Activated T-cell treated with anti-CD3 and anti-CD28 coated beads, Interleukin-2, amount 50 U/mL, for 24 hours (primary cell): ENCODE measurements at places on chromosomes 16 and 17.

DNA sequence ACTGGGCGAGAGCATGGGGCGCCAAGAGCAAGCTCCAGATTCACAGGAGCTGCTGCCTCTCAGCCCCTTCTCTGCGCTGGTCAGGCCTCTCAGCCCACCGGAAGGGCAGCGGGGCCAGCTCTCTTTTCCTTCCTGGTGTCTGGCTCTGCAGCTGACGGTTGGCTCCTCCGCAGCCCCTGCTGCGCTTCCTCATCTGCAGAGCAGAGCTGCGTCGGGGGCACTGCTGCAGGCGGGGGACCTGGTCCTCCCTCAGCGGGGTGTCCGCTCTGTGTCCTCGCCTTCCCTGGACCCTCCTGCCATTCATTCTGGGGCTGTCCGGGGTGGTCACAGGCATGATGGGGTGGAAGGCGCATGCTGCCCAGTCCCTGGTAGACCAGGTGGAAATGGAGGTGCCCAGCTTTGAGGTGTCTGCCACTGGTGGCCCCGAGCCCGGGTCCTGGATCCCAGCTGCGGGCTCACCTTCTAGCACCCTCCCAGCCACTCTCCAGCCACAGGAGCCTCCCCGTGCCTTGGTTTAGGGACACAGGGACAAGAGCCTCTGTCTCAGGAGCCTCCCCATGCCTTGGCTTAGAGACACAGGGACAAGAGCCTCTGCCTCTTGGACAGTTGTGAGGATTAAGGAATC is 84.8 kb downstream of the IRF8 start:
- peak; percentile 32 for DNase-seq

- no peak for DNase-seq
These were observed 206.3 kb upstream of the FOXF1 start for GRCh38 chr16:86303787-86304678.

- no peak for DNase-seq
These were observed 59.8 kb downstream of the BMERB1 start for GRCh38 chr16:15494236-15494635.

DNA sequence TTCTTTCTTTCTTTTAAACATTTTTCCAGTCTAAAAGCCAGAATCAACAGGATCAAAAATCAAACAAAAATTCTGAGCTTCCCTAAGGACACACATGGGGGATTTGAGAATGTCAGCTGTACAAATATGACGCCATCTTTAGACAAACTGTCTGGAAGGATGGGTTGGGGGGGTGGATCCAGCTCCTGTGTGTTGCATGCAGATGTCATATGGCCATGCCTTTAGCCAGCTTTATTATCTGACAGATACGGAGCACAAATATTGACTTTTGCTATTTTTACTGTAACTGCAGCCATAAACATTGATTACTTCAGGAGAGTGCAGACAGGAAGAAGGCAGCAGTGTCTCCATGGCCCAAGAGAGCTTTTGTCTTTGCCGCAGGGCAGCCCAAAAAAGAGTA is 279.4 kb upstream of the ELAC2 start:
- no peak for DNase-seq

- DNase-seq, result no peak
These were observed 1.7 kb downstream of the ADORA2B start for GRCh38 chr17:15946611-15947120.

DNA sequence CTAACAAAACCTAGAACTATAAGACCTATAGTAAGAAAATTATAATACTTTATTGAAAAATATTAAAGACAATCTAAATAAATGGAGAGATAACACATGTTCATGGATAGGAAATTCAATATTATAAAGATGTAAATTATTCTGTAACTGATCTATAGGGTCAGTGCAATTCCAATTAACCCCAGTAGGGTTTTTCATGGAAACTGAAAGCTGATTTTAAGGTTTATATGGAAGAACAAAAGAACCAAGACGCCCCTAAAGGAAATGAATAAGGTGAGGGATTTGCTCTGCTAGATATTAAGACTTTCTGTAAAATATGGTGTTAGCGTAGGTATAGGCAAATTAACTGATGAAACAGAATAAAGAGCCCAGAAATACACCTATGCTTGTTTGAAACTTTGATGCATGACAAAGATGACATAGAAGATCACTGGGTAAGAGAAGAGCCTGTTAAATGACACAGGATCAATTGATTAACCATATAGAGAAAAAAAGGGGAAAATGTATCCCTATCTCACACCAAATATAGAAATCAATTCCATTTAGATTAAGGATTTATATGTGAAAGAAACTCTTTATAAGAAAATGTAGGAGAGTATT is 3.0 kb downstream of the ICAM2 start:
- DNase-seq, result no peak

DNA sequence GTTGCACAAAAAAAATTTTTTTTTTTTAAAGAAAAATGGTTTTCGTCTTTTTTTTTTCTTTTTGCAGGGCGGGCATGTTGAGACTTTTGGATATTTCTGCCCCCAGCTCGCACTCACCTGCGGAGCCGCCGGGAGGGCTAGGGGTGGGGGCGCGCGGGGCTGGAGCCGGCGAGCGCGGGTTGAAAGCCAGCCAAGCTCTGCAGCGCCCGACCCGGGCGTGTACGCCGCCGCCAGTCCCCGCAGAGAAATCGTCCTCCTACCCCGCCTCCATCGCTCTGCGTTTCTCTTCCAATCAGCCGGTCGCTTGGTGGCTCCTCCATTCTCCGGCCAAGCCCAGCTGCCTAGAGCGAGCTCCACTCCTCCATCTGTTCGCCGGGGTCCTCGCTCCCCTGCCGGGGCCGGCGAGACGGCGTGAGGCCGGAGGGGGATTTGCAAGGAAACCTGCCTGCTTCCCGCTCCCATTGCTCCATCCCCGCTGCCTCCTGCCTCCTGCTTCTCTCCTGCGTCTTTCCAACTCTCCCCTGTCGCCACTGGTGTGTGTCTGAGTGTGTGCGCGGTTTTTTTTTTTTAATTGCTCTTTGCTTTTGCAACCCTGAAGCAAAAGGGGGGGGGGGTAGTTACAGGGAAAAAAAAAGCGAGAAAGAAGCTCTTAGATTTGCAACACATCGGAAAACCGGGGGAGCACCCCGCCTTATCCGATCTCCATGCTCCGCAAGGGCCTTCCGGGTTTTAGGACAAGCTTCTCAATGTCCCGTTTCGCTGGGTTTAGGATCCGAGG is 1.8 kb upstream of the UBTF start:
- peak; percentile 80 for DNase-seq

DNA sequence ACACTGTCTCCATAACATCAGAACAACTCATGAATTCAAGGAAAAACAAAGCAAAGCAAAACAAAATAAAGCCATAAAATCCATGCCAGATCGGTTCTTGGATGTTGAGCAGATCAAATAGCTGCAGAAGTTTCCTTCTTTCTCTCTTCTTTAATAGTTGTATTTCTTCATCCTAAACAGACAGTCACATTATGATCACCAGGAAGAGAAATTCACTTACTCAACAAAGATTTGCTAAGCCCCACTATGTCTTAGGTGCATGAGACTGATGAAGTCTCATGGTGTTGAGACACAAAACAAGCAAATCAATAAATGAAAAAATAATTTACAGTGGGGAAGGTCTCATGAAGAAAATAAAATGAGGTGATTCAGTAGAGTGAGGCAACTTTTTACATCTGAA is 72.8 kb downstream of the WIPI1 start:
- no peak for DNase-seq

DNA sequence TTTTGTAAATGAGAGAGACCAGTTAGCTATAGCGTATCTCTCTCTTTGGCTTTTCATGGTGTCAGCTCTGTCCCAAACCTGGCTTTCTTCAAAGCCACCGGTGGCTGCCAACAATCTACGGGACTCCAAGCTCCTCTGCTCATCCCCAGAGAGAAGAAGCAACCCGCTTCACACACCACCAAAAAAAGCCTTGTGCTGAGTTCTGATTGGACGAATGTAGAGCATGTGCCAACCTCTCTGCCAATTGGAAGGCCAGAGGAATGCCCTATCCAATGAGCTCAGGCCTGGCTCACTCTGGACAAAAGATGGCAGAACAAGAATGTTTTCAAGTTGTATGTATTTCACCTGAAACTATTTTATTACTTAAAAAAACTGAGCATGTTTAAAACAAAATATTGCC is 202.4 kb downstream of the C16orf95 start:
- no peak for DNase-seq

DNA sequence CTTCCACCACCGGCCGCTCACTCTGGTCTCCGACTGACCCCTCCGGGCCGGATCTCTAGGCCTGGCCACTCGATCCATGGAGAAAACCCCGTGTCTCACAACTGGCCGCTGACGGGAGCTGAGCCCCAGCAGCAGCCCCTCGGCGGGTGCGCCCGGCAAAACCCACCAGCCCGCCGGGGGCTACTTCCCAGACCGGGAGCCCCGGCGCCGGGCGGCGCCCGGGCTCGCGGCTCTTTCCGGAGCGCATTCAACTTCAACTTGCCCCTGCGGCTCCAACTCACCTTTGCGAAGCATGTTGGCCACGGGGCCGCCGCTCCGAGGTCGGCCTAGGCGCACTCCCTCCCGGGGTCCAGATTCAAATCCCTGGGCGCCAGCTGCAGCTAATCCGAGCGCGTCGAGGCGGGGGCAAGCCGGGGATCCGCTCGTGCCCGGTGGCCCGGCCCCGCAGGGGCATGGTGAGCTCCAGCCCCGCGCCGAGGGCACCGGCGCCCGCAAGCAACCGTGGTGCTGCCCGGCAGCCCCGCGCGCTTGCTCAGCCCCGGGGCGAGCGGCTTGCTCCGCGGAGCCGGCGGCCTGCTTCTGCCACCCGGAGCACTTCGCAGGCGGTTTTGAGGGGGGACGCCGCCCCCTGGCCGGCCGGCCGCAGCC is 438 bp downstream of the RTN4RL1 start:
- DNase-seq, result peak; percentile 60

GRCh38 chr17:13864521-13864920 is 204.8 kb upstream of the COX10 start:
- DNase-seq, result no peak

DNA sequence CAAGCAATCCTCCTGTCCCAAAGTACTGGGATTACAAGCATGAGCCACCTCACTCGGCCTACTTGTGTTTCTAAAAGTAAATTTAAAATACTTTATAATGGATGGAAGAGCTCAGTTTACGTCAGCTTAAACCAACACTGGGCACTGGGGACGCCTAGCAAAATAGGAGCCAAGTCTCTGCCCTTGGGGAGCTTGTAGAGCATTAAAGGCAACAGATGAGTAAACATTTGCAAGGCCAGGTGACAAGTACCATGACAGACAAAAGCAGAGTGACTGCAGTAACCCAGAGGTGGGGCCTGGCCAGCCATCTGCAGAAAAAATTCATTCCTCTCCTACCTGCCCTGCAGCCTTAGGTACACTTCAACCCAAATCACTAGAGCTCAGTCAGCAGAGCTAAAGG is 12.1 kb upstream of the NLK start:
- no peak for DNase-seq

DNA sequence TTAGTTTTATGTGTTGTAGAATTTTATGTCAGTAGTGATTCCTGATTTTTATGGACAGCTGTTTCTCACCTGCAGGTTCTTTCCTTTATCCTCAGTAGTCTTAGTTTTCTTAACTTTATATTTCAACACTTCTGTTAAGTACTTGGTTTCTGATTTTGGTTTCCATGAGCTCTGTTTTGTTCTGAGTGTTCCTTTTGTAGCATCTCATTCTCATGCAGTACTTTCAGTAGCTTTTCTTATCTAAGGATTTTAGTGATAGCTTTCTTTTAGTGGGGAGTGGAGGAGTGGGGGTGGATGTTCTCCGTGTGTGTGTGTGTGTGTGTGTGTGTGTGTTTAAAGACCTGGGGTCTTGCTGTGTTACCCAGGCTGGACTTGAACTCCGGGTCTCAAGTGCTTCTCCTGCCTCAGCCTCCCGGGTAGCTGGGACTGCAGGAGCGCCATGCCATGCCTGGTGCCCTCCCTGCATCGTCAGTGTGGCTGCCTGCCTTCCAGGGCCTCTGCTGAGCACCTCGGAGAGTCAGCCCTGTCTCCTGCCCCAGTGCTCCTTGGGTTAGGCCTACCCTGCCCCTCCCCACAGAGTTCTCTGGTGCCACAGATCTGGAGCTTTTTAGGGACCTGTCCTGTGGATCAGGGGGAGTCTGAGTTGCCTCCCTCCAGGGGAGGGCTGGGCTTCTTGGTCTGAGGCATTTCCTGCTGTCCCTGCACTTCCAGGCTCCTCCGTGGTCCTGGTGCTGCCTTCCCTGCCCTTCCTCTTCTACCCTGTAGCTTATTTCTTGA is 4.3 kb upstream of the ZNF750 start:
- no peak for DNase-seq

DNA sequence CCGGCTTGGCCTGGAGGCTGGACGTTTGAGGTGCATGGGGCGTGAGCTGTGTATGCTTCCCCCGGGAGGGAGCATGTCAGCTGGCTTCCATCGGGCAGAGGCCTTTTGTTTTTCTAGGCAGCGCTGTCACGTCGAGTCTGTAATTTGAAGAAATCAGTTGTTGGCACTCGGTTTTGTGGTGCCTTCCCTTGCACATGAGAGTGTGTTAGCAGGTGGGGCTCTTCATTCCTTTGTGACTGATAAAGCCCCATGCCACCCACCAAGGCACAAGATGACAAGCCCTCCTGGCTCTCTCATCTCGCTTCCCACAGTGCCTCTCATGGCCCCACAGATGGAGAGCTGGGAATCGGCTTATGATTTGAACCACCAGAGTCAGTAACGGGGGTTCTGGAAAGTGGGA is 72.1 kb downstream of the BANP start:
- no peak for DNase-seq

DNA sequence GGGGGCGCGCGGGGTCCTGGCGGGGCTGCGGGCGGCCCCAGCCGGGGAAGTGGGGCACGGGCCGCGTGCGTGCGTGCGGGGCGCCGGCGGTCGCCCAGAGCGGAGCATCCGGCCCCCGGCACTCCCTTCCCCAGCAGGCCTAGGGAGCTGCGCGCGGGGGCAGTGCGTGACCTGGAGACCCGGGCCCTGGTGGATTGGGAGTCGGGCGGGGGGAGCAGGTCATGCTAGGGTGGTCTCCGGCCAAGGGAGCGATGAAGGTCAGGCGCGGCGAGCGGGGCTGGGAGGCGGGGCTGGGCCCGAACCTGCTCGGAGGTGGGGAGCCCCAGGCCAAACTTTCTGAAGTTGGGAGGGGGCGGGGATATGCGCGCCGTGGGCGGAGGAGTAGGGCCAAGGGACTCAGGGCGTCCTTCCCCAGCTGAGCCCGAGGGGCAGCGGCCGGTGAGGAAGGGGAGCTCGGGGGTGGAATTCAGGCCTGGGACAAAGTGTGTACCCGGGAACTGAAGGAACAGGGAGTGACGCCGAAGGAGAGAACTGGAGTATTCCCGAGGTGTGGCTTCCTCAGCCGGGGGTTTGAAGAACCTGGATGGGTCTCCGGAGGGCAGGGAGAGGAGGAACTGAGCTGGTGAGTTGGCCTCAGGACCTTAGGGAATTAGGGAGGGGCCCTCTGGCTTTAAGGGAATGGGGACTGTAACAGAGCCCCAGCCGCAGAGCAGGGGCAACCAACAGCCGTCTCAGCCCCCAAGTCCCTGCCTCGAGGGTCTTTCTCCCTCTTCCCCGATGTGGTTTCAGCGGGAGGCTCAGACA is 589 bp downstream of the XYLT2 start:
- no peak for DNase-seq
